Thoracic aorta (tissue), 2 donors: ENCODE measurements at places on chromosomes 5 and 9.

GRCh38 chr9:133347515-133347984 is 381 bp downstream of the MED22 start:
- no peak for DNase-seq

DNA sequence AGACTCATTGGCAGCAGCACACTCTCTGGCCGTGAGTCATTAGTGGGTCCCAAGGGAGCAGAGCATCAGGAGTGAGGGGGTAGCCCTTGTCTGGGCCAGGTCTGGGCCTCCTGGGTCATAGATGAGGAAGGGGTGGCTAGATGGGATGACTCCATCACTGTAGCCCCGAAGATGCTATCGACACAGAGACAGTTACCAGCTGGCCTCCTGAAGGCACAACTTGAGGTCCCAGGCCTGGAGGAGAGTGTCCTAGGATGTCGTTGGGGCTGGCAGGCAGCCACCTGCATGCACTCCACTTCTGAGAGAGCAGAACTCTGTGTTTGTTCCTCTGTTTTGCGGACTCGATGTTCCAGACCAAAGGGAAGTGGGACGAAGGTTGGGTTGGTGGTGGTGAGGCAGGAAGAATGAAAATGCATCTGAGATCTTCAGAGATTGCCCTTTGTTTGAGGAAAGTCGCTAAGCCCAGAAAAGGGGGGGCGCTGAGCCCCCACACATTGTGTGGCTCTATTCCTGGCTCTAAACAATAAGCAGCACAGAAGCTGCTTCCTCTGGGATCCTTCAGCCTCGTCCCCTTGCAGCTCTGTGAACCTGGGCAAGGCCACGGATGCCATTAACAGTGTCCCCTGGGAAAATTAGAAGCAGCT is 4.7 kb downstream of the BTNL9 start:
- DNase-seq, result no peak

DNA sequence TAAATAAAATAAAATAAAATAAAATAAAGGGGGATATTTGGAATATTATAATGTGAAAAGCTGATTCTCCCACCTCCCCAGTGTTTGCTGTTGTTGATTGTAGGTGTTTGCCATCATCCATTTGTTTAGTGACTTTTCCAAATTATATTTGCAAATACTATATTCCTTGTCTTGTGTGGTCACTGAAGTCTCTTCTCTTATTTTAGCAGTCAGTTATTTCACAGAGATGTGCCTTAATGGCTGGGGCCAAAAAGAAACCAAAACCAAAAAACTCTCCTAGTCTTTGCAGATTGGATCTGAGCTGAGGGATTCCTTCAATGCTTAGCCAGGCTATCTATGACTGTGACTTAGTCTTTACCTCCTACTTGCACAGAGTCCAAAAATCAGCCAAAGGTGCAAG is 70.9 kb upstream of the ZNF169 start:
- no peak for DNase-seq

DNA sequence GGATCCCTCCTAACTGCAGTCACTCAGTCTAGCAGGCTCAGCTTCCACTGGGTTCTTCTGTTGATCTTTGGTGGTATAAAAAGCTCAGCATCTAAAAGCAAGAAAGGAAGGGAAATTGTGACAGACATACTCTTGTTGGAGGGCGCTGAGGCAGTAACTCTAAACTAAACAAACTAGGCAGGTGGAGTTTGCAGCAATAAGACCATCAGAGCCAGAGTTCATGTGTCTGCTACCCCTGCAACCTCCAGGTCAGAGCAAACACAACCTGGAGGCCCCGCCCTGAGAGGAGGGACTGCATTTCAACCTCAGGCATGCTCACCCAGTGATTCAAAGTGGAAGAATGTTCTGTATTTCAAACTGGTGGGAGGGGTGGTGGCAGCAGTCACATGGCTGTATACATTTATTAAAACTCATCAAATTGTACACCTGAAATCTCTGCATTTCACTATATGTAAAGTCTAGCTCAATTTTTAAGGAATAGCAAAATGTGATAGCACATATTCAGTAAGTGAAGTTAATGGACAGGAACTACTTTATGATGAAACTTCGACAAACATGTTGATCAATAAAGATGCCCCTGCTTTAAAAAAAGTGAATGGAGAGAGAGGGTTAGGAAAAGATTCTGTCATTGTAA is 7.1 kb downstream of the ACTL7A start:
- no peak for DNase-seq

GRCh38 chr9:23826120-23826629 is at the start of gene ELAVL2:
Gene ELAVL2 (minus strand): TSS chr9:23826240. CDS start chr9:23762234, 64,006 bp downstream.
- DNase-seq, result no peak

- no peak for DNase-seq
Measured at GRCh38 chr5:7871653-7872052, 2.7 kb downstream of the MTRR start.

DNA sequence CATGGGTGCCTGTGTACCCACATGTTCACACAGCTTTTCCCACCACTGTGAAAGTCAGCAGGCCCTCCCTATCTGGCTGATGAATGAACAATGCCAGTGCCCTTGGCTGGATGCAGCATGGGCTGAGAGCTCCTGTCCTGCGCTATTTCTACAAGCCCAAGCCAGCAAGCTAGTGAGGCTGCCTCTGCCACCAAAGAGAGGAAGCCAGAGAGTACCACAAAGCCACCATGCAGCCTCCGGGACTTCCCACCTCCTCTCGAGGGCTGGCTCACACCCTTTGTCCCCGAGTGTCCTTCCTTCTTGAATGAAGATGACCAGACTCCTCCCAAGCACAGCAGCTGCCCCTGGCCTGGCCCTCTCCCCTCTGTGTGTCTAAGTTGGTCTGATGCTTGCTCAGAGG is 76.5 kb downstream of the SH3PXD2B start:
- no peak for DNase-seq

- DNase-seq, result no peak
Measured at GRCh38 chr9:14671377-14671776, 21.9 kb downstream of the ZDHHC21 start.

- no peak for DNase-seq
Measured at GRCh38 chr5:34586117-34586885, 69.8 kb upstream of the RAI14 start.

DNA sequence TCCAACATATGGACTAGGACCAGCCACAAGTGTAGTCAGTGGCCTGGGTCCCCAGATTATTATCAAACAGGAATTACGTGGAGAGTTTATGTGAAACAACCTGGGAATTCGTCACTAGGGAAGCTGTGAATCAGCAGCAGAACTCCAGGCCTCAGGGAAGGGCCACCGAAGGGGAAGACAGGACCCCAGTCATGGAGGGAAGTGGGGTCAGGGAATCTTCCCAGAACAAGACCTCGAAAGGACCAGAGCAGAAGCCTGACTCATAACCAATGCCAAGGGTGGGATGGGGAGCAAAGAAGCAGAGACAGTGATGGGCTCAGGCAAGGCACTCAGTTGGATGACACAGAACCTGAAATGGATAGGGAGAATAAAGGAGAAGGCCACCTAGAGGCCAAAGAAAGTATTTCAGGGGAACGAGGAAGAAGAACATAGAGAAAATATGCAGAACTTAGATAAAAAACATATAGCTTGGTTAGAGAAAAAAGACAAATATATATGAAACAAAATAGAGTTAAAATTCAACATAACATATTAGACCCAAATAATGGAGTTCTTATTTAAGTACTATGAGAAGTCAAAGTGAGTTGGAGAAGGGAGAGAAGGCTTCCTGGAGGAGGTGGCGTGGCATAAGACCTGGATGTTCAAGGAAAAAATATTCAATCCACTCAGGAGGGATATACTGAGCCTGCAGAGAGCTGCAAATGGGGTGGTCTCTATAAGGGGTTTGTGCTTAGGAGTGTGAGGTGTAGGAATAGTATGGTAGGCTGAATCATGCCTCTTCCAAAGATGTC is 66.7 kb upstream of the CAST start:
- no peak for DNase-seq

DNA sequence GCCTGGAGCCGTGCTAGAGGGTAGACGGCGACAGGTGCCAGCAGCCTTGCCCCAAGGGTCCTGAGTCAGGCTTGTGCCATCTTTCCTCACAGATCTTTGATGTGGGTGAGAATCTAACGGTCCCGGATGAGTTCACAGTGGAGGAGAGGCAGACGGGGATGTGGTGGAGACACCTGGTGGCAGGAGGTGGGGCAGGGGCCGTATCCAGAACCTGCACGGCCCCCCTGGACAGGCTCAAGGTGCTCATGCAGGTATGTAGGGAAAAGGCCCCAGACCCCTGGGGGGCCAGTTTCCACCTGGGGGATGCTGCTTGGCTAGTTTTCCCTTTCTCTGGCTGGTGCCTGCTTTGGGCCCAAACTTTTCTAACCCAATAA is 24.0 kb downstream of the PTGES2 start:
- no peak for DNase-seq

- DNase-seq, result no peak
Measured at GRCh38 chr9:116144555-116144954, 9.0 kb upstream of the PAPPA start.

DNA sequence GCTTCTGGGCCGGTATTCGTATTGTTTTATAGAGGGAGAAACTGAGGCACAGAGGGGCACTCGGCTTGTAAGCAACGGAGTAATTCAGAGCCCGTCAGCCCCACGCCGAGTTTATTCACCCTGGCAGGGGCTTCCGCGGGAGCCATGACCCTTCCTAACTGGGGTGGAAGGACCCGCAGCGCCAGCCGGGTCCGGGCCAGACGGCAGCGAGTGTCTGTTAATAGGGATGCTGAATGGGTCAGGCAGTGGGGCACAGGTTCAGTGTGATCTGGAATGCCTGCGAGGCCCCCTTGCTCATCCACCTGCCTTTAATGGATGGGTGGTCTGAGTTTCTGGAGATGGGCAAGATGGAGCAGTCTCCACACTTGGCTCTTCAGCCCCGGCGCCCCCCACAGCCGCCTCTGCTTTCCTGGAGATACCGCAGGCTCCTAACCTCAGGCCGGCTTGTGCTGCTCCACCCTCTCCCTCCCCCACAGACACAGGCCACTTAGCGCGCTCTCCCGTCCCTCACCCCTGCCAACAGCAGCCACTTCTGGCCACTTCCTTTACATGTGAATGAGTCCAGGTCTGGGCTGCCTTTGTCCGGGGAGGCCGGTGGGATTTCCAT is 147.1 kb downstream of the ERCC6L2 start:
- no peak for DNase-seq

GRCh38 chr9:89097219-89097618 is 81.4 kb downstream of the SHC3 start:
- no peak for DNase-seq

DNA sequence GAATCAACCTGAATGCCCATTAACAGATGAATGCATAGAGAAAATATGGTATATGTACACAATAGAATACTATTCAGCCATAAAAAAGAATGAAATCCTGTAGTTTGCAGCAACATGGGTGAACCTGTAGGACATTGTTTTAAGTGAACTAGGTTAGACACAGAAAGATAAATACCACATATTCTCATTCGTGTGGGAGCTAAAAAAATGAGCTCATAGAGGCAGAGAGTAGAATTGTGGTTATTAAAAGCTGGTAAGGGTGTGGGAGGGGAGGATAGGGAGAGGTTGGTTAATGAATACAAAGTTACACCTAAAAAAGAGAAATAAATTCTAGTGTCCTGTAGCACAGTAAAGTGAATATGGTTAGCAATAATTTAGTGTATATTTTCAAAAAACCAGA is 23.5 kb downstream of the PTTG1 start:
- DNase-seq, result no peak

DNA sequence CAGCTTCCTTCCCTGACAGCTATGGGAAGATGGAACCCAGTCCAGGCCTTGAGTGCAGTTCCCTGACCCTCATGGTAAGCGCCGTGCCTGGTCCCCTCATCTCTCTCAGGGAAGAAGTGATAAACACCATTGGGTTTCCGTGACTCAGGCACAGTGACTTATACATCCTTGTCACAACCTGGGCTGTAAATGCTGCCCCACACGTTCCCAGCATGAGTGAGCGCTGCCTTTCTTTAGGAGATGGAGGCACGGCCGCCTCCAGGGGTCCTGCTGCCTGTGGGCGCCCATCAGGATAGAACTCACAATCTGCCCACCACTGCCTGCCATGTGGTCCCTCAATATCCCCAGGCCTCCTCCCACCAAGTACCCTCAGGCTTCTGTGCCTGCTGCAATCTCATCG is 8.3 kb upstream of the NKD2 start:
- peak; percentile 0 for DNase-seq

DNA sequence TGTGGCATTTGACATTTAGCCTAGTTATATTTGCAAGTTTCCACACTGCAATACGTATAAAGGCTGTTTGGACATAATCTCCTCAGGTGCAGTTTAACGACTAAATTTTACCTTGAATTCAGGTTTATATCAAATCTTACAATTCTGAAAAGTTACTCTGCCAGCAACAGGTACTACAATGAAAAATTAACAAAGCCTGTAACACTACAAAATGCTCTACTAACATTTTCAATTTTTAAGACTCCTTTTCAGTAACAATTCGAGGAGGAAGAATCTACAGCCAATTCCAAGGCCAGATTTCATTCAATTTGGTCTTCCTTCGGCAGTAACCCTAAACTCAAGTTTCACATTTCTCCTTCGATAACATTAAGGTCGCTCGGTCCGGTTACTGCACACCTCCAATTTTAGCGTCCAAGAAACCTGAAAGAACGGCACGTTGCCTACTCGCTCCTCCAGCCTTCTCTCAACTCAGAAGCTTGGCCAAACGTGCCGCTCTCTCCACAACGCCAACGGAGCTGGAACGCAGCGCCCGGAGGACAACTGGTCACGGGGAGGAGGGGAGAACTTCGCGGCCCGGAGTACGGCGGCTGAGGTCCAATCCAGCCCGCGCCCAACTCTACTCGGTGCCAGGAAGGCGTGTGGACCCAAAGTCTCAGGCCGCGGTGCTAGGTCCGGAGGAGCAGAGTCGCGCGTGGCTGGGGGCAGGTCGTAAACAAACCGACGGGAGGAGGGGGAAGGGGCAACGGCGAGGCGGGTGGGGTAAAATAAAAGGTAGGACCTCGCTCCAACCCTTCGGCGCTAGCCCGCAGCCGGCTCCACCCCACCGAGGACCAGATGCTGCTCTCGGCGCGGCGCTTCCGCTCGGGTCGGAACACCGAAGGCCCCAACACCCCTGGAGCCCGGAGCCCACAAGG is 681 bp downstream of the FNIP1 start:
- DNase-seq, result peak; percentile 45

DNA sequence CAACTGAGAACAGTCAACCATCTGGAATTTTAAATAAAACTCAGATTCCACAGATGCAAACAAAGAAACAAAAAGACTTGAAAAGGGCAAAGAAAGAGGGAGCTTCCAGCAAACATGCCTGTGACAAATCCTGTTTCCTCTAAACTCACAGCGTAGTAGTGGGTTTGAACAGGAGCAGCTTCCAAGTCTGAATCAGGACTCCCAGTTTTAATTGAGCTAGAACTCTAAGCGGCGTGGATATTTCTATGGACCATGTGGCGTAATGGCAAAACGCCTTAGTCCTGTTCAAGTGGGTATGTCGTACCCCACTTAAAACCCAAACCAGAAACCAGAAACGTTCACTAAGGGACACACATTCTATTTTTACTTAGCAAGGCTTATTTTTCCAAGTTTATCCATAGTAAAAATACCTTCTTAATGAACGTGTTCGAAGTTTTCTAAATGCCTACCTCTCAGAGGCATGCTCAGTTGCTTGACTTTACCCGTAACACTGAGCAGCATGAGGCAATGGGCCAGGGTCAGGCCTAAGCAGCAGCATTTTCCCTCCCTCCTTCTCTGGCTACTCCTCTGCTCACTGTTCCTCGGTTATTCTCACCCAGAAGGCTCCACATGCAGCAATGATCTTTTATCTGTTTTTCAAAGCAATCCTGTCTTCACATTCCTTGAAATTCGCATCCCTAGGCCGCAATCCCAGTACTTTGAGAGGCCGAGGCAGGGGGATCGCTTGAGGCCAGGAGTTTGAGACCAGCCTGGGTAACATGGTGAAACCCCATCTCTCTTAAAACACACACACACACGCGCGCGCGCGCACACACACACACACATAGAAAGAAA is 77.9 kb downstream of the FNBP1 start:
- DNase-seq, result no peak

- no peak for DNase-seq
Measured at GRCh38 chr5:132180134-132180745, 47.4 kb downstream of the P4HA2 start.
